ENCODE measurements at places on chromosomes 5 and 9. TPM values are rescaled to one million over a fixed set of nuclear protein-coding genes. Genes with fewer than 3 reads are reported as not detected.

DNA sequence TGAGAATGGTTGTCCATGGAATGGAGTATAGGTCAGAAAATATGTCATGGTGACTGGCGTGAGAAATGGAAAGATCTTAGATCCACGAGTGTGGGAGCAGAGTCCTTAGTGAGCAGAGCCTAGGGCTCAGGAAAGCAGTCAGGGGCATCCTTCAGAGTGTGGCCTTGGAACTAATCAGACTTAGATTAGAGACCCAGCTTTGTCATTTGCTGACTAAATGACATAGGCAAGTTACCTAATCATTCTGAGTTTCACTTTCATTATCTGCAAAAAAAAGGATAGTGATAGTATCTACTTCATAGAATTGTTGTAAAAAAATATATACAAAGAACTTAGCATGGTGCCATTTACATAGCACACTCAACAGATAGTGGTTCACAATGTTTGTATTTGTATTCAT is 24.3 kb upstream of the SLIT3 start:
- DNase-seq = no peak

GRCh38 chr9:109035684-109036423 is 22.6 kb upstream of the CTNNAL1 start:
- no peak for DNase-seq

Gene CCL28
- total RNA-seq = 0.81 TPM

- DNase-seq = no peak
Observed at GRCh38 chr5:39376293-39376714, 12.0 kb upstream of the C9 start.

GRCh38 chr9:136625101-136626065 is 37.3 kb upstream of the EGFL7 start:
- peak; percentile 93 for DNase-seq

DNA sequence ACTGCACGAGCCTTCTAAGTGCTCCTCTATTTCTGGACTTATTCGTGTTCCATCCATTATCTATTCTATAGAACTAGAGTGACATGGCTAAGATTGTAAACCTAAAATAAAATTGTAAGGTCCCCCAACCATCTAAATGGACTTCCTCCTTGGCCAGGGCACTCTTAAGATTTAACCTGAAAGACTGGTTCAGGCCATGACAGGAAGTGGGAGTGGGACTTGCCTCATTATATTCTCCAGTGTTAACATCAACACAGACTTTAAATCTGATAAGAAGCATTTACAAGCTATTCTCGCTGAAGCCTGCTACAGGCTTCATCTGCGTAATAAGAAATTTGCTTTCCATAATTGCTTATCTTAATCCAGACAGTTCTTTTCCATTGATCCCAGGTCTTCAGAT is 117.0 kb downstream of the SSBP2 start:
- DNase-seq = no peak

GRCh38 chr9:97276310-97276852 is 31.1 kb upstream of the CCDC180 start:
- no peak for DNase-seq

DNA sequence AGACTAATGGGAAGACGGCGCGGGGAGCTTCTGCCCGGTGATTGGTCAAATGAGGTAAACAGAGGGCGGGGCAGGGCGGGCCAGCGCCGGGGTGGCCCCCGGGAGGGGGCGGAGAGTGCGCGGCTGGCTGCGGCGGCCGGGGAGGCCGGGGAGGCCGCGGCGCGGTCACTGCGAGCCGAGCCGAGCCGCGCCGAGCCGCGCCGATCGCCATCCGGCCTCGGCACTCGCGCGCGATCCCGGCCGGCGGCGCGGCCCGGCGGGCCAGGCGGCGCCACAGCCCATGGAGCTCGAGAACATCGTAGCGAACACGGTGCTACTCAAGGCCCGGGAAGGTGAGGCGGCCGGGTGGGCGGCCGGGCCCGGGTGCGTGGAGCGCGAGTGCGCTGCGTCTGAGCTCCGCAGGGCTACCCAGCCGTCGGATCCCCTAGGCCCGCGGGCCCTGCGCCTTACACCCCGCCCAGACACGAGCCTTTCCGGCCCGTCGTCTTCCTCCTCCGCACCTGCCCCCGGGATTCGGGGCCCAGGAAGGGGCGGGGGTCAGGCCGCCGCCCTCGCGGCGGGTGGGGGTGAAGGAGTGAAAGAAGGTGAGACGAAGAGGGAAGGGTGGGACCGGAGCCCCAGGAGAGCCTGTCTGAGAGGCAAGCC is at the start of gene GRK6:
Gene GRK6, plus strand, starts transcription at position 111 of the 645 bp plus-strand sequence. Its CDS starts 170 bp downstream, at position 281.
- DNase-seq = peak; percentile 62

Gene TEX48
- not detected for total RNA-seq

DNA sequence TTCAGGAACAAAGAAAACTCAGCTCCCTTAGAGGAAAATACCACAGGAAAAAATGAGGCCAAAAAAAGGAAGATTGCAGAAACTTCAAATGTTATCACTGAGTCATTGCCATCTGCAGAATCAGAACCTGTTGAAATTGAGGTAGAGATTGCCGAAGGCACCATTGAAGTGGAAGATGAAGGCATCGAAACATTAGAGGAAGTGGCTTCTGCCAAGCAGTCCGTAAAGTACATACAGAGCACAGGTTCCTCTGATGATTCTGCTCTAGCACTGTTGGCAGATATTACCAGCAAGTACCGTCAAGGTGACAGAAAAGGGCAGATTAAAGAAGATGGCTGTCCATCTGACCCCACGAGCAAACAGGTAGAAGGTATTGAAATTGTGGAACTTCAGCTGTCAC is 30.8 kb upstream of the NIM1K start:
- DNase-seq = no peak

Gene NME5
- total RNA-seq = 4.9 TPM

Gene ROR2
- 0.43 TPM for total RNA-seq

Gene FOXD4L6
- not detected for total RNA-seq

GRCh38 chr9:113160571-113160970 is 9.8 kb downstream of the SLC31A2 start:
- DNase-seq = no peak

Gene ERCC8
- 5.1 TPM for total RNA-seq

- DNase-seq = no peak
Observed at GRCh38 chr5:174098694-174099093, 53.2 kb downstream of the NSG2 start.

DNA sequence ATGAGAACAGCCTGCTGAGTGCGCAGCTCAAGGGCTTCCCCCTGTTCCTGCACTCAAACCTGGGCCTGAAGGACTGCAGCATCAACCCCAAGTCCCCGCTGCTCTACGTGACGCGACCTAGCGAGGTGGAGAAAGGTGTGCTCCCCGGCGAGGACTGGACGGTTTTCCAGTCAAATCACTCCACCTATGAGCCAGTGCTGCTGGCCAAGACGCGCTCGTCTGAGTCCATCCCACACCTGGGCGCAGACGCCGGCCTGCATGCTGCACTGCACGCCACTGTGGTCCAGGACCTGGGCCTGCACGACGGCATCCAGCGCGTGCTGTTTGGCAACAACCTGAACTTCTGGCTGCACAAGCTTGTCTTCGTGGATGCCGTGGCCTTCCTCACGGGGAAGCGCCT is 19.9 kb downstream of the NDST1 start:
- DNase-seq = peak; percentile 41

GRCh38 chr9:34503406-34503805 is 19.4 kb downstream of the ENHO start:
- no peak for DNase-seq

DNA sequence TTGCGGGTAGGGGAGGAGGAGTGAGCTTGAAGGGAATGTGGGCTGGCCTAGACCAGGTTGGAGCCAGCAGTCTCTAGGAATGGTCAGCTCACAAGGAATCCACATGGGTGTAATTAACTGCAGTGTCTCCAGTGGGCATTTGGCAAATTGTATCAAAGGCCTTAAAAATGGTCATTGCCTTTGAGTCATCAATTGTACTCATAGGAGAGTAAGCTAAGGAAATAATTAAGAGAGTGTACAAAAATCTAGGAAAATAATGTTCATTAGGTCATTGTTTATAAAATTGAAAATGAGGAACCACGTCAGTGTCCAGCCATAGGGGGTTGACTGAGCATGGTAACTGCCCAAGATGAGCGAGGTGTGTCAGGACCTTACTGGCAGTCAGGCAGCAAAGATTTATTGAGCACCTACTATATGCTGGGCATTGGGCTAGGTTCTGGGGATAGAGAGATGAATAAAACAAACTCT is 29.8 kb upstream of the RPL26L1 start:
- DNase-seq = no peak

- DNase-seq = peak; percentile 70
Observed at GRCh38 chr5:33891788-33892619, at the start of gene ADAMTS12. Gene ADAMTS12 (minus strand): TSS chr5:33891990. CDS start chr5:33891856, 134 bp downstream.

- no peak for DNase-seq
Observed at GRCh38 chr9:114893221-114894010, 37.0 kb downstream of the TNFSF8 start.

DNA sequence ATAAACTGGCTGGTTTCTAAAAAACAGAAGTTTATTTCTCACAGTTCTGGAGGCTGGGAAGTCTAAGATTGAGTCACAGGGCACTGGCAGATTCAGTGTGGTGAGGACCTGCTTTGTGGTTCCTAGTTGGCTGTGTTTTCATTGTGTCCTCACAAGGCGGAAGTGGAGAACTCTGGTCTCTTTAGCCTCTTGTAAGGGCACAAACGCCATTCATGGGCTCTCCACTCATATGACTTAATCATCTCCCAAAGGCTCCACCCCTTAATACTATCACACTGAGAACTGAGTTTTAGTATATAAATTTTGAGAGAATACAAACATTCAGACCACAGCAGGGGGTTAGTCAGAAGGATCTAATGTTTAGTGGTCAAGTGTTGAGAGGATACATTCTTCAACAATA is 208.2 kb downstream of the SEC61B start:
- no peak for DNase-seq

- DNase-seq = no peak
Observed at GRCh38 chr9:98071737-98072136, 15.2 kb downstream of the NANS start.

- no peak for DNase-seq
Observed at GRCh38 chr9:35828716-35829083, at the start of gene FAM221B. Gene FAM221B (minus strand): TSS chr9:35828732. CDS start chr9:35826161, 2,571 bp downstream.

DNA sequence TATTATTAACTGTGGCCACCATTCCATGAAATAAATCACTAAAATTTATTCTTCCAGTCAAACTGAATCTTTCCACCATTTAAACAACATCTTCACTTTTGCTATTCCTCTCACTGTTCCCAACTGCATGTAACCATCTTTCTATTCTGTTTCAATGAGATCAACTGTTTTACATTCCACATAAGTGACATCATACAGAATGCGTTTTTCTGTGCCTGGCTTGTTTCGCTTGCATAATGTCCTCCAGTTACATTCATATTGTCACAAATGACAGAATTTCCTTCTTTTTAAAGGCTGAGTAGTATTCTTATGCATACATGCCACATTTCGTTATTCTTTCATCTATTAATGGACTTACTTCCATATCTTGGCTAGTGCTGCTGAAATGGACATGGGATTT is 738.2 kb downstream of the SEMA5A start:
- DNase-seq = no peak

- DNase-seq = no peak
Observed at GRCh38 chr5:135232958-135233357, 166.1 kb downstream of the MACROH2A1 start.

Gene NR2F1
- total RNA-seq = 0.70 TPM

- no peak for DNase-seq
Observed at GRCh38 chr9:76732341-76732958, 31.8 kb upstream of the PCA3 start.

Gene TMEM171
- total RNA-seq = not detected

- DNase-seq = no peak
Observed at GRCh38 chr5:43920422-43920821, 317.4 kb downstream of the NNT start.

Gene TXN
- total RNA-seq = 58.7 TPM

DNA sequence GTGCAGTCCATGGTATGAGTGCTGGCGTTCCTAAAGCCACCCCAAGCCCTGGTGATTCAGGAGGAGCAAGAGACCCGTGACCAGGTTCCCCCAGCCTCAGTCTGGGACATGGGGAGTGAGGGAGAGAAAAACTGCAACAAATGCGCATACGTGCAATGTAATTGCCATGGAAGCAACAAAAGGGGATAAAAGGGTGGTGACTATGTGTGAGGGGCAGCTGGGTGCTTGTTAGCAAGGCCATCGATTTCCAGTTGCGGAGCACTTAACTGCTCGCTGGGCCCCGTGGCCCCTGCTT is 709 bp upstream of the SH3PXD2B start:
- DNase-seq = no peak

DNA sequence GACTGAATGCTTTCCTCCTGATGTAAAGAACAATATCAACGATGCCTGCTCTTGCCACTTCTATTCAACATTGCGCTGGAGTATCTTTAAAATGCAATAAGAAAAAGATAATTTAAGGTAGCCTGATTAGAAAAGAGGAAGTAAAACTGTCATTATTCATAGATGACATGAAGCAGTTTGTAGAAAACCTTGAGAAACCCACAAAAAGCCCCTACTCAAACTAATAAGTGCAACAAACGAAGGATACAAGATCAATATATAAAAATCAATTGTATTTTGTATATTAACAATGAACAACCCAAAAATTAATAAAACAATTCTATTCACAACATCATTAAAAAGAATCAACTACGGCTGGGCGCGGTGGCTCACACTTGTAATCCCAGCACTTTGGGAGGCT is 76.4 kb upstream of the CKMT2 start:
- DNase-seq = no peak

DNA sequence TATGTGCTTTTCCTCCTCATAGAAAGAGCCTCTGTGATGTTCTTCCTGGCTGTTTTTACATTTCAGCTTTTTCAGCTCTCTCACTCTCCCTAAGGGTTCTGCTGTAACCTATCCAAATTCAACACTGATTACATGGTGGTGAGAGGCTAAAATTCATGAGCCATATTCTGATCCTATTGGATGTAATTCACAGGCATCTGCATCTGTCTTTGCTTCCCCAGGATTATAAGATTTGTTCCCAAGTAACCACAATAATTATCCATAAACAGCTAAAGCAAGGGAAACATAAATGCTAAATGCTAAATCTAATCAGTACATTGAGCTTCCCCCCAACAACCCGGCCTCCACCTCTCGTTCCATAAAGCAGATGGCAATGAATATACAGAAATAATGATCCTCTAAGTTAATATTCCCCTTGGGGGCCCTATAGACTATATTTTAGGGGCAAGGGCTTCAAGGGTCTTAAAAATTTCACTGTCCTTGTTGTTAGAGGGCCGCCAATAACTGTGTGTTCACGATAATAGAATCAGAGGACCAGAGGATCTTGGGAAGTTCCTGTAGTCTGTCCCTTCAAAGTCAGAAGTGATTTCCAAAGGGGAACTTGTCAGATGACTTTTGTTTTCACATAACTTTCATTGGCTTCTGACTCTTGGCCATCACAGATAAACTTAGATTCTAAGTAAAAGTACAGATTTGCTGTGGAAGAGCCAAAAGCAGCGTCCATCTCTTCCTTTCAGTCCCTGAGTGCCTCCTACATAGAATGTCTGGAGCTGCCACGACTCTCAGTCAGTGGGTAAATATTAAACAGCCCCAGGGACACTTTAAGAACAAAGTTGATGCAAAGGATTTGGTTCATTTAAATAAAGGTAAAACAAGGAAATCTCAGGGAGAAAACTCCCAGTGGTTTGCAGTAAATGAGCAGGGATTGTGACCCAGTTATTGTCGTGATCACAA is 125.6 kb downstream of the ALDH1A1 start:
- DNase-seq = no peak

GRCh38 chr5:148583421-148583965 is 70.8 kb downstream of the HTR4 start:
- no peak for DNase-seq

All from Right ventricle myocardium superior (tissue), 1 donor.